Nucleus accumbens (tissue), 56 donors: ENCODE measurements at places on chromosomes 4 and X.

GRCh38 chr4:81466841-81467671 is 4.7 kb downstream of the RASGEF1B start:
- no peak for DNase-seq

- DNase-seq = no peak
These were observed 626.7 kb upstream of the BOD1L1 start for GRCh38 chr4:14254252-14254651.

DNA sequence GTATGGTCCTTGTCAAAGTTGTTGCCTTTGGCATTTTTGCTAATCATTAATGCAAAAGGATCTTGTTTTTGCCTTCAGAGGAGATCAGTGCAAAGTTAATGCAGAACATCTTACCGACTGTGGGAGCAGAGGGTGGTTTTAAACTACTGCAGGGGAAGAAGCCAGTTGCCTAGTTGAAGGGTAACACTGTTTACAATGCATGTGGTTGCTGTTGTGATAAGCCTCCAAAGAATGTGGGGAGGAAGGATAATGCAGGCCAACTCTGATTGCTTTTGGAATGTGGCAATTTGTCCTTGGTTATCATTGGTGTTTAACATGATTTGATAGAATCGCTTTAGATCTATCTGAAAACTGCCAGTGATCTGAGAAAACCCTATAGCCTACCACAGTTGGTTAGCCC is 204.3 kb upstream of the TLL1 start:
- DNase-seq = no peak

GRCh38 chrX:47321386-47321785 is 49.0 kb upstream of the ZNF157 start:
- DNase-seq = peak; percentile 68

DNA sequence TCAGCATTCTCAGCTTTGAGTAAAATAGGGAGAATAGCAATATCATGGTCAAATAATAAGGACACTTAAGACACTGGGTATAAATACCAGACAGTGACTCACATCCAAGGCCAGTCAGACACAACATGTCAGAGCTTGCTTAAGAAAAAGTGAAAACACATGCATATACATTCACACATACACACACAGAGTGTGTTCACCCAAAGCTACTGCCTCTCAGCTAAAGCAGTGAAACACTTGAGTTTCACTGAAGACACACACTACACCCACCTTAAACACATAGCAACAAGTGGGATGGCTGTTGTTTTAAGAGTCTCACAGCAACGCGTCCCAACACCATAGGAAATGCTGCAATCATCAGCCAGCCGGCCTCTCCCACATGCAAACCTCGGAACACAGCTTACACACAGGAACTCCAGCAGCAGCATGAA is 14.4 kb downstream of the SHROOM4 start:
- DNase-seq = no peak

GRCh38 chrX:82816562-82816961 is 691.5 kb upstream of the POU3F4 start:
- no peak for DNase-seq

- DNase-seq = no peak
These were observed 45.8 kb downstream of the DCLK2 start for GRCh38 chr4:150123796-150124677.

GRCh38 chrX:39896951-39897740 is 200.6 kb downstream of the BCOR start:
- no peak for DNase-seq

- no peak for DNase-seq
These were observed 17.2 kb upstream of the DRD5 start for GRCh38 chr4:9764155-9764696.

- no peak for DNase-seq
These were observed 49.4 kb downstream of the LPAR4 start for GRCh38 chrX:78796916-78797315.

DNA sequence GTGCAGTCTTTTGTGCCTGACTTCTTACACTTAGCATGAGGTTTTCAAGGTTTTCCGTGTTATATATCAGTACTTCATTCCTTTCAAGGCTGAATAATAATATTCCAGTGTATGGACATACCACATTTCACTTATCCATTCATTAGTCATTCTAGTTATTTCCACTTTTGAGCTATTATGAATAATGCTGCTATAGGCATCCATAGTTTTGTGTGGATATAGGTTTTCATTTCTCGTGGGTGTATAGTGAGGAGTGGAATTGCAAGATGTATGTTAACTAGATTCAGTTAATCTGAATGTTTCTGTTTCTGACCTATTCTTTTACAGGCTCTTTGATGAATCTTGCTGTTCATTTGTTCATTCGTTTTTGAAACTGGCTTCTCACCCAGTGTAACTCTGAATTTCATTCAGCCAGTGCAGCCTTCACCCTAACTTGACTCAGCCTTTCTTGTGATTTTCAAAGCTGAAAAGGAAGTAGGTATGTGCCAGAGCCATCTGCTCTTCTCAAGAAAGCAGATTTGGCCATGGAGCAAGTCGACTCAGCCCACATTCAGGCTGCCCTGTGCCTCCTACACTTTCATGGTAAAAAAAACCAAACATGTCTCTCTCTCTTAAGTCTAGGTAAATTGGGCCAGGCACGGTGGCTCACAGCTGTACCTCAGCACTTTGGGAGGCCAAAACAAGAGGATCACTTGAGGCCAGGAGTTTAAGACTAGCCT is 56.3 kb upstream of the NOCT start:
- DNase-seq = no peak

DNA sequence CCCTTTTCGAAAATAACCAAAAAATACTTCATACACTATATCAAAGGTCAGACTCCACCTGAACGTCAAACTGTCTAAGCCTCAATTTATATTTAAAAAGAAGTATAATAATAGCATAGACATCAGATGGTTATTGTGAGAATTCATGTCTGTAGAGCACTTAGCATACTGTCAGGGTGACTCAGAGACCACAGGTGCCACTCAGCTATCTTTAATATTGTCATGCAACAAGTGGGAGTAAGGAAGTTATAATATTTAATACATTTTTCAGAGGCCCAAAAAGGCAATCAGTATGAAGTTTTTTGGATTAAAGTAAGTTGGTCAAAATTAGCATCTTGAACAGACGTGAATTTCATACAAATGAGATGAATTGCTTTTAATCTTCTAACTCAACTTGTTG is 93.3 kb downstream of the PHOX2B start:
- no peak for DNase-seq

DNA sequence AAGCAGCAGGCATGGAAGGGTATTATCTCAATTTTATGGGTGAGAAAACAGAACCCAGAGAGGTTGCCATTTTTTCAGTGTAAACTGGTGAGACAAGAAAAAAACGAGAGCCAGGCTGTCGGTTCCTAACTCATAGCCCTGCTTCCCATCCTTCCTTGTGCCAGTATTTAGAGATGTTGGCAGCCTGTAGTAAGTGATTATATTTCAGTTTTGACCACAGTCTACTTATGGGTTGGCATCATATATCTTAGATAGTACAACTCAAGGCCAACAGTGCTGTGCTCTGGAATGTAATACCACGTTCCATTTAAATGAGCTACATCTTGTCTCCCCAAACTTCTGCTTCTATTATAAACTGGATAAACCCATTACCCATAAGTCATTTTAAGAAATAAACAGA is 40.8 kb downstream of the XK start:
- DNase-seq = no peak

- no peak for DNase-seq
These were observed 275.8 kb downstream of the PTTG2 start for GRCh38 chr4:38236003-38236402.

- no peak for DNase-seq
These were observed 15.9 kb upstream of the TADA2B start for GRCh38 chr4:7027284-7027683.

GRCh38 chrX:17802756-17803155 is 58.3 kb downstream of the RAI2 start:
- no peak for DNase-seq

- no peak for DNase-seq
These were observed 344.5 kb downstream of the BMPR1B start for GRCh38 chr4:95102162-95102790.

GRCh38 chrX:9746148-9746888 is 19.3 kb downstream of the GPR143 start:
- no peak for DNase-seq

DNA sequence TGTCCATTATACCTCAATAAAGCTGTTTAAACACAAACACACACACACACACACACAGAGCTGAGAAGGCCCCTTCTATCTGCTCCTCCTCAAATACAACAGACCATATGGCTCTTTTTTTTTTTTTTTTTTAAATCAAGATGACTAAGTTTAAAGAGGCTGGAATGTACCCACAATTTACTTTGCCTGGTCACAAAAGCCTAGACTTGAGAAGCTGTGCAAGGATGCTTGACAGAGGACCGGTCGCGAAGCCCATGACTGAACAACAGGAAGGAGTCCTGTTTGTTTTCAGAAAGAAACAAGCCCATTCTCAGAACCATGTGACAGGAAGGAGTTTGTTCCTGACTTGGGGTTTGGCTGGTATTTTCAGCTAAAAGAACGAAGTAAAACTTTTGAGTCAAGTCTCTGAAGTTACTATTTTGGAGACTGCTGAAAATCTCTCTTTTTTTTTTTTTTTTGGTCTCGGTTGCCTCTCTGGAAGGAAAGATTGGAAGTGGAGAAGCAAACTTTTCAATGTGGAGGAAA is 650.9 kb upstream of the TENM3 start:
- no peak for DNase-seq

DNA sequence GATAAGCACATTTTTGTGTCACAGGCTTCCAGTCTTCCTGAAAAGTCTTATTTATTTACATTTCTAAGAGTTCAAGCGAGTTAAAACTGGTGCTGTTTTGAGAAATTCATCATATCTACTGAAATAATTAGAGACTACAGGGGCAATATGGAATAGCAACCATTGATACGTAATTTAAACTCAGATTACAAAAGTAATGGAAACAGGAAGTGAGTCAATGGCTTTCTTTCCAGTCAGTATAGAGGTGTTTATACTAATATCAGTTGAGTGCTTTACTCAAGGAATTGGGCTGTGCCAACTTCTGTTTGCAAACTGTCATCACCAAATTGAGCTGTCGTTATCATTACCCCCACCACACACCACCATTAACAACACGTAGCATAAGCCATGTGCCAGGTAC is 222.7 kb downstream of the COL25A1 start:
- no peak for DNase-seq

GRCh38 chr4:26075583-26075982 is 161.6 kb downstream of the SMIM20 start:
- no peak for DNase-seq

- DNase-seq = no peak
These were observed 33.5 kb upstream of the ELOVL6 start for GRCh38 chr4:110231869-110232268.

DNA sequence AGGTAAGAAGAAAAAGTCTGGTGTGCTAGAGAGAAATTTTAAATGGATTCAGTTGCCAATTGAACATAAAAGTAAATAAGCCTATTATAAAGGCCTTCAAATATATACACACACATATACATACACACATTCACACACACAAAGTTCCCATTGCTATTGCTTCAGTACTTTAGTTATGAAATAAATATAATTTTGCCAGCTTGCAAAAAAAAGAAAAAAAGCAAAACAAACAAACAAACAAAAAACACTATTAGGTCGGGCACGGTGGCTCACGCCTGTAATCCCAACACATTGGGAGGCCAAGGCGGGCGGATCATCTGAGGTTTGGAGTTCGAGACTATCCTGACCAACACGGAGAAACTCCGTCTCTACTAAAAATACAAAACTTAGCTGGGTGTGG is 80.3 kb downstream of the SPIN4 start:
- no peak for DNase-seq

GRCh38 chr4:127149086-127149485 is 483.7 kb upstream of the INTU start:
- no peak for DNase-seq

DNA sequence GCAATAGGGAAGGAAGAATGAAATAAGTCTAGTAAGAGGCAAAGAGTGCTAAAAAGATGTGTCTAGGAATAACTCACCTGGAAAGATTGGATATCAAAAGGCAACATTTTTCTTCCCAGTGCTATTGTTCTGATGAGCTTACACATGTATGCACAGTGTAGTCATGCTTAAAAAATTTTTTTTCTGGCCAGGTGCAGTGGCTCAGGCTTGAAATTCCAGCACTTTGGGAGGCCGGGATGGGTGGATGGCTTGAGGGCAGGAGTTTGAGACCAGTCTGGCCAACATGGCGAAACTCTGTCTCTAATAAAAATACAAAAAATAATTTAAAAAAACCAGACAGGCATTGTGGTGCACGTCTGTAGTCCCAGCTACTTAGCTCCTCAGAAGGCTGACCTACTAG is 795.8 kb upstream of the IGFBP7 start:
- no peak for DNase-seq

DNA sequence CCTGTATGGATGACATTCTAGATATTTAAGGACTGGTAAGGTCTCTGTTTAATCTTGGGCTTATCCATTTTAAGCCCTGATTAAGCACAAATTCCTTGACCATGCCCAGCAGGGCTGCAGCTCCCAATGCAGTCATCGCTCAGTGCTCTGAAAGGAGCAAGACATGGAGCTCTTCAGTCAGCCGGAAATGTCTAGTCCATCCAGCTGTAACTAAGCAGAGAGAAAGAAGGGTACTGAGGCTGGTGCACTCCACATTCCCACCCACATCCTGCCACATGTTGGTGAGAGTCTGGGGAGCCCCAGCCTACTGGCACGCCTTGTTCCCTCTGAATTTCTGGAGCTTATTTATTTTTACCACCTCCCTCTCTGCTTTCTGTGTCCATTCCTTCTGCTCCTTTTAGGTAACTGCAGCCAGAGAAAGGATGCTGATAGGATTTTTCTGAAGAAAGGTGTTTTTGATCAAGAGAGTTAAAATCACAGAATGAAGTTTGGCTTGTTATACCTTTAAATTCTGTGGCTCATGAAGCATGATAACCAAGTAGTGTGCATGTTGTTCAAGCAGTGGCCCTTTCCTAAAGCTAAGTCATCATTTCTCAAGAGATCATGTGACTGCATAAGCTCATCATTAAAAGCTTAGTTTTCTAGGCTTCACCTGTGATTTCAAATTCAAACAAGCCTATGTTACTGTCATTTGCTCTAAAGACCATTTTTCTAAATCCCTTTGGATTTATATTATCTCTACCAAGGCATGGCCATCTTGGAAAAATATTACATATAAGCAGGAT is 74.0 kb downstream of the GALNT7 start:
- no peak for DNase-seq

DNA sequence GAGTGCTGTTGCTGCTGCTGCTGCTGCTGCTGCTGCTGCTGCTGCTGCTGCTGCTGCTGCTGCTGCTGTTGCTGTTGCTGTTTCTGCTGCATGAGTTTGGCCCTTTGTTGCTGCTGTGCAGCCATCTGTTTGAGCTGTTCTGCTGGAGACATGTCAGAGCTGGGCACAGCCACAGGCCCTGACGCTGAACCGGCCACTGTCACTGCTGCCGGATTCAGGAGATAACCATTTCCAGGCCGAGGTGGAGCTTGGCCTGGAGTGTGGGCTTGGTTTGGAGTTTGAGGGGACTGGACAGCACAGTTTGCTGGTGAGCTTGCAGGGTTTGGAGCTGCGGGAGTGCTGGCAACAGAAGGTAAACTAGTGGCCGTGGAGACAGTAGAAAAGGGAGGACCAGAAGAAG is 224.3 kb downstream of the MGST2 start:
- DNase-seq = no peak

GRCh38 chrX:105462186-105462585 is 241.7 kb upstream of the TEX13A start:
- no peak for DNase-seq

- no peak for DNase-seq
These were observed 50.0 kb upstream of the VMA21 start for GRCh38 chrX:151346931-151347543.
